Left cardiac atrium (tissue), 4 donors: ENCODE measurements at places on chromosomes 7 and 10. TPM values are rescaled to one million over a fixed set of nuclear protein-coding genes. Genes with fewer than 3 reads are reported as not detected.

- no peak for DNase-seq
Measured at GRCh38 chr10:35638101-35638500, 4.0 kb downstream of the FZD8 start.

GRCh38 chr7:155860840-155861479 lies 48.7 kb upstream of the SHH start:
- peak; percentile 36 for DNase-seq

DNA sequence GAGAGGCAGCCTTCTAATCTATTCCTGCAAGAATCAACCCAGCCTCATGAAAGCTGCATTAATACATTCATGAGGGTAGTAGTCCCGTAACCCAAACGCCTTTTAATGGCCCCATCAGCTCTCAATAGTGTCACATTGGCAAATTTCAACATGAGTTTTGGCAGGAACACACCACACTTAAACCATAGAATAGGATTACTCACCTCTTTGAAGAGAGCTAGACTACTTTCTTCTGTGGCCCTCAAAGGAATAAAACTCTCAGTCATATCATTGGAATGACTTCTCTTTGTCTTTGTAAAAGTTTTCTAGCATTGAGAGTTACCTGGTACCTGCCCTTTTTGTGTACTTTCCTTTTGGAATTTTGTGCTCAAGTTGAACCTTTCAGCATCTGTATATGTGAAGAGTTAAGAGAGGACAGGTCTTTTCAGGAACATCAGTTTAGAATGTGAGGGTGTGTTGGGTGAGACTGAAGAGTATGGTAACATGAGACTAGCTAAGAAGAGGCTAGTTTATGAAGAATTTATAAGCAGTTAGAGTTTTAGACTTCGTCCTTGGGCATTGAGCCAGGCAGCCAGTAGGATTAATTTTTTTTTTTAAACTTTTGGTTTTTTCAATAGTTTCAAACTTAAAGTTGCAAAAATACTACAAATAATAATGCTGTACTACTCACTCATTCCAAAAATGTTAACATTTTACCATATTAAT lies 92.6 kb downstream of the MLLT10 start:
- DNase-seq: no peak

GRCh38 chr7:117616694-117617093 lies 136.9 kb downstream of the CFTR start:
- no peak for DNase-seq

GRCh38 chr7:123715198-123715597 lies 33.6 kb downstream of the WASL start:
- DNase-seq: no peak

DNA sequence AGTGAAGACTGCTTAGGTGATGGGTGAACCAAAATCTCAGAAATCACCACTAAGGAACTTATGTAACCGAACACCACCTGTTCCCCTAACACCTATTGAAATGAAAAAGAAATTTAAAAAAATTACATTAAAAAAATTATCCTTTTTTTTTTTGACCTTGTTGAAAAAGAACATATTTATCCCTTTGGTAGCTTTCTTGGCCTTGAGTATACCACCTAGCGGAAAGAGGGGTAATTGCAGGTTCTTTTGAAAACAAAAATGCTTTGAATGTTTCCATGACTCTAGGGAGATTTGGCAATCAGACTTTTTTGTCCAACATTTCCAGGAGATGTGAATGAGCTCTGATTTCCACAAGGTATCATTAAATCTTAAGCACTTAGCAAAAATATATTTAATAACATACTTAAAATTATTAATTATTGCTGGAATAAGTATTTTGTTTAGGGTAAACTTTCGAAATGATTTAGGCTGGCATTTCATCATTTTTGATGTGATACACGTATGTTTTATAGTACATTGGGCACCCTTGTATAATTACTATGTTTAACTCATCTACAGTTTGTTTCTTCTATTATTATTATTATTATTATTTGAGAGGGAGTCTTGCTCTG lies 47.0 kb upstream of the ELMO1 start:
- no peak for DNase-seq

DNA sequence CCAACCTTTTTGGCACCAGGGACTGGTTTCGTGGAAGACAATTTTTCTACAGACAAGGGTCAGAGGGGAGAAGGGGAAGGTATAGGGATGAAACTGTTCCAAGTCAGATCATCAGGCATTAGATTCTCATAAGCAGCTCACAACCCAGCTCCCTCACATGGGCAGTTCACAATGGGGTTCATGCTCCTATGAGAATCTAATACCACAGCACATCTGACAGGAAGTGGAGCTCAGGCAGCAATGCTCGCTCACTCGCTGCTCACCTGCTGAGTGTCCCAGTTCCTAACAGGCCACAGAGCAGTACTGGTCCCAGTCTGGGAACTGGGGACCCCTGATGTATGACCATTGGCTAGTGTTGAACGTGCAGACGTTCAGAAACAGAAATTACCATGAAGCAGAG lies 63.7 kb downstream of the ATE1 start:
- DNase-seq: no peak

- no peak for DNase-seq
Measured at GRCh38 chr7:116547347-116547746, 22.5 kb downstream of the CAV1 start.

GRCh38 chr10:87767253-87767652 lies 50.8 kb downstream of the ATAD1 start:
- DNase-seq: no peak

DNA sequence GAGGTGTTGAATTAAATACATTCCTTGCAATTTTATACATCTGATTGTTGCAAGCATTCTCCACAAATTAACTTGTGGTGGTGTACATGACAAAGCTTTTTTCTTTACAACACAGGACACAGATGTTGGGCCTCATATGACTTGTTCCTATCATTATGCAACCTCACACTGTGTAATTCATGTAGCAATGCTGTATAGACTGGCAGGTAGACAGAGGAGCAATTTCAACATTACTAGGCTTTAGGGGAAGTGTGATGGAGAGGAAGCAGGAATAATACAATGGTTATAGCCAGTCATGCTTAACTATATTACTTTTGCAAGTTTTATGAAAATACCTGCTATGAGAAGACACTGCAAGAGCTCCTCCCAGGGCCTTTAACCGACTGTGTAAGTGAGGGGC lies 832.1 kb downstream of the CNTNAP2 start:
- no peak for DNase-seq

DNA sequence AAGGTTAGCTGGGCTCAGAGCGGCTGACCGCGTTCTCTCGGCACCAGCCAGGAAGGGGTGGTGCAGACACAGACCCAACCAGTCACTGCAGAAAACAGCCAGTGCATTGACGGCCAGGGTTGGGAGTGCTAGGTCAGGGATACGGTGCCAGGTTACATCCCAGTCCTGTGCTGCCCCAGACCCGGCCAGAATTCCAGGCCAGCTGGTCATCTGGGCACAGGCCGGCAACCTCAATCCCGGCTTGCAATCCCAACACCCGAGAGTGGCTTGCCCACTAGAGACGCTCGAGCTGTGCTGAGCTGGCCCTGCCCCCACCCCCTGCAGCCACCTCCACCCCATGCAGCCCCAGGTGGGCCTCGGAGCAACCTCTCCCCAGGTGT lies 3.8 kb downstream of the PRAP1 start:
- no peak for DNase-seq

GRCh38 chr7:98119256-98119918 lies 12.7 kb downstream of the LMTK2 start:
- no peak for DNase-seq

GRCh38 chr7:132653366-132653930 lies 77.2 kb upstream of the PLXNA4 start:
- no peak for DNase-seq

DNA sequence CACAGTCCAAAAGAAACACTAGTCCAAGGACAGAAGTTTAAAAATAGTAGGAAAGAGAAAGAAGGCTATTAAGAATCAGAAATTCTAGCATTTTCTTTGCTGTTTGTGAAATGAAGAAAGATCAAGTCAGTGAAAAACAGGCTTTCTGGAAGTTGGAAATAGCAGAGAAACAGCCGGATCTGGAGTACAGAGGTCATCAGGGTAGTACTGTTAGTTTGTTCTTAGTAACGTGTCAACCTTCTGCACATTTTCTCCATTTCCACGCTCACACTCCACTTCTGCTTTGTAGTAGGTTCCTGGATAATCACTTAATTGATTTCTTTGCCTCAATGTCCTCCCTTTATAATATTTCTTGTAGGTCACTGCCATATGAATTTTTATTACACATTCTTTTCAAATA lies 322.6 kb downstream of the PCLO start:
- no peak for DNase-seq

DNA sequence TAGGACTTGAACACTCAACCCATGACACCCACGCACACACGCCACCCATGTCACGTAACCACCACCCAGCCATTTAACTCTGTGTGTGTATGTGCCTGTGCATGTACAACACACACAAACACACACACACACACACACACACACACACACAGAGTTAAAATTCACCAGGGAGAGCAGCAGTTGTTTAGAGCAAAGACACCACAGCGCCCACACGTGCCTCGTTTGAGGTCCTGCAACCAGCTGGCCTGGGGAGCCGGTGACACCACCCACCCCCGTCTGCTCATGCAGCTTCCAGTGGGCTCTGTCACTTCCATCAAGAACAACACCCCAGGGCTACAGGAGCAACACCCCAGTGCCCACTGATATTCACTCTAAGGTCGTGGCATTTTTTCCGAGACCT lies 97.4 kb downstream of the ELFN1 start:
- DNase-seq: no peak

DNA sequence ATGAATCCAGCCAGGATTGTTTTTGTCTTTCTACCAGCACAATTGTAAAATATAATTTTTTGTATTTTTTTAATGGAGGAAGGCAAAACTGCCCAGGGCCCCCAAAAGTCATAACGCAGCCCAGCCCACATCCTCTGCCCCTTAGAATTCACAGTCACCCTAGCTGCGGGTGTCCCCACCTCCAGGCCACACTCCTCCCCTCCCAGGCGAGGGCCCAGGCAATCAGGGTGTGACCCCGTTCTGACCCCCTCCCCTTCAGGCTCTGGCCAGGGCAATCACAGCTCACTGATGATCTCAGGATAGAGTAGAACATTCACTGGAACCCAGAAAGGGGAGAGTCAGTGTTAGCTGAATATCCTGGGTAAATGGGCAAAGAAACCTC lies 92.0 kb upstream of the MACROH2A2 start:
- DNase-seq: no peak

DNA sequence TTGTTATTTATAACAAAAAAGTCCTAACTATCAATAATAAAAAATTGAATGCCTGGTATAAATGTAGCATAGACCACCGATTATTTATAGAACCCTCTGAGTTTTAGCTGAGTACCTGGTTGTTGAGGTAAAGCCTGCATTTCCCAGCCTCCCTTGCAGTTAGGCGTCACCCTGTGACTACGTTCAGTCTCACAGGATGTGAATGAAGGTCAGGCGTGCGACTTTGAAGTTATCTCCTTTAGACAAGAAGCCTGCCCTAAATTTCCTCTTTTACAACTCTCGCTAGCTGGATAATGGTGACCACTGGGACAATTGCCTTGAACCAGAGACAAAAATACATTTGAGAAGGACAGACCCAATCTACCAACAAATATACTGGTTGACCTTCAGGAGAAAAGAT lies 67.5 kb upstream of the TES start:
- no peak for DNase-seq

Gene ZNF518A
- total RNA-seq: 10.5 TPM

Gene AGMO
- total RNA-seq: 0.62 TPM

Gene TRA2A
- 33.1 TPM for total RNA-seq

Gene LIPM
- 0.18 TPM for total RNA-seq

Gene SLC26A5
- total RNA-seq: not detected

Gene PARG
- 20.7 TPM for total RNA-seq

Gene GSTO2
- 0.92 TPM for total RNA-seq

Gene CPEB3
- 7.4 TPM for total RNA-seq
